ENCODE measurements at places on chromosomes 7 and 10.

DNA sequence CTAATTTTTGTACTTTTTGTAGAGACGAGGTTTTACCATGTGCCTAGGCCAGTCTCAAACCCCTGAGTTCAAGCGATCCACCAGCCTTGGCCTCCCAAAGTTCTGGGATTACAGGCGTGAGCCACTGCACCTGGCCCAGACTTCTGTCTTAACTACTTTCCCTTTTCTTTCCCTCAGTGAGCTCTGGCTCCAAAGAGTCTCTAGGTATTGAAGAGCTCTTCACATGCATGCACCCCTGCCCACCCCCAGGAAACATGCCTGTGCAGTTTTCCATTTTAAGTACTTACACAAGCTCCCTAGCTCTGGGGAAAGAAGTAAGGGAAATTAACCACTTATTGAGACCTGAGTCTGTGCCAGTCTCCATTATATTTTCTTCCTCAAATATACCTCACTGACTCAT is 2.0 kb downstream of the MYOZ1 start:
- DNase-seq = no peak

DNA sequence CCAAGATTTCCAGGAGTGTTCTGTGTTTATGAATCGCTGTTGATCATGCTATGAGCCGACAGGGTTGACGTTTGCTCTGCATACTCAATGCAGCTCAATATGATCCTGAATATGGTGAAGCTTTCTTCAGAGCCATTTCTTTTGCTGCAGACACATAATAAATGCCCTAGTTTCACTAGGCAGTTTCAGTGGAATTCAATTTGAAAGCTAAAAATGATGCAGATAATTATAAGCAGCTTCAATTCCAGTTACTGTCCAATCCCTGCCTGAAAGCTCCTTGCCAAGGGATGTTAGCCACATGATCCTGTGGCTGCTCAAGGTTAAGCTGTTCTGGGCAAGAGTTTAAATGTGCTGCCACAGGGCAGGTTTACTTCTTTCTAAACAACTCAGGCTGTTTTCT is 805.6 kb downstream of the NRG3 start:
- DNase-seq = no peak

DNA sequence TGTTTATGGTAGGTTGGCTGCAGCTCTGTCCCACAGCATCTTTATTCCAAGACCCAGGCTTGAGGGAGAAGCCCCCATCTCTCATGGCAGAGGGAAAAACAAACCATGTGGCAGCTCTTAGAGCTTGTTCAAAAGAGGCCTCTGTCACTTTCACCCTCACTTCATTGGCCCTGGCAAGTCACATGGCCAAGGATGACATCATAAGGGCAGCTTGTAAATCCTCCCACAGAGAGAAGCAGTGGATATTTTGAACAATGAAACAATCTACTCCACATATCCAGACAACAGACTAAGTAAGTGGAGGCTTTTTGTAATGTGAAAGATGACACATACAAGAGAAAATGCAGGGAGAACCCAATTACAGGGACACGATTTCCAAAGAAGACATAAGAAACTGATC is 108.1 kb downstream of the GRID1 start:
- DNase-seq = no peak

- no peak for DNase-seq
Observed at GRCh38 chr10:93417266-93417665, 64.9 kb downstream of the MYOF start.

DNA sequence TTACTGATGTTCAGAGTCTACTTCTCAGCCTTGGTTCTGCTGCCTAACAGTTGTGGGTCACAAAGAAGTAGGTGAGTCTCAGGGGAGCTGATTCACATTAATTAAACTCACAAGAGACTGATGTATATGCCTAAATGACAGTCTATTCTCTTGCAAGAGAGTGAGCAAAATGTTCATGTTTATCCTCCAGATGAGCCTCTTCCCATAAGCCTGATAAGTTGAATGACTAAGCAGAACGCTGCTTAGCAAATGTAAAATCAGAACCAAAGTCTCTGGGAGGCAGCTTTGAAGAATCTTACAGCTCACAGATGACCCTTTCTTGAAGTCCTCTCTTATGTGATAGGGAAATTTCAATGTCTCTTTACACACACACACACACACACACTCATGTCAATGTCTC is 1092.2 kb downstream of the TYW1 start:
- no peak for DNase-seq

DNA sequence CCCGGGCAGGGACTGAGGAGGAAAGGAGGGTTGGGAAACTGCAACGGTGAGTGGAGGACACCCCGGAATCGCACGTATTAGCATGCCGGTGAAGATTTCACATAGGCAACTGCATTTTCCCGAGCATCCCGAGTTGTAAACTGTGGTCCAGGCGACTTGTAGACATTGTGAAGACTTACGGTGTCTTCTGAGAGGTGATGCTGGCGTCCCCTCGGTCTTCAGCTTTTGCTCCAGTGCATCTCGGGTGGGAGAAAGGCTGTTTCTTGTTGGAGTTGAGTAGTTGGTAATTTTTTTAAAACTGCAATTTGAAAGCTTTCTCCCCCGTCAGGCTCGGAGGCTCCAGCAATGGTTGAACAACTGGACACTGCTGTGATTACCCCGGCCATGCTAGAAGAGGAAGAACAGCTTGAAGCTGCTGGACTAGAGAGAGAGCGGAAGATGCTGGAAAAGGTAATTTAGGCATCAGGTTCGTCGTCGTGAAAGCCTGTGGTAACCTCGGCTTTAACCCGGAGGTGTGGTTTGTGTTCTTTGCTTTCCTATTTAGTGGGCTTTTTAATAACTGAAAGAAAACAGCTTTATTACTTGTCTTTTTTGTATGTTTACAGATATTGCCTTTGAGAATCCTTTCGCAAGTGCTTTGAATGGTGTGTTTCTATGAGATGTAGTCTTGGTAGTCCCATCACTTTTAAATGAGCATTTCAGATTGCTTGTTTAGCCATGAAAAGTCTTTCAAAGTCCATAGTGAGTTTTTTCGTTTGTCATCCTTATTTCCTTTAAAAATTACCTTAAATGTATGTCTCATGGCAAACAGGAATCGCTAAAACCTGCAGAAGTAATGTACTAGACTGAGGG is 687 bp downstream of the HELLS start:
- DNase-seq = no peak

DNA sequence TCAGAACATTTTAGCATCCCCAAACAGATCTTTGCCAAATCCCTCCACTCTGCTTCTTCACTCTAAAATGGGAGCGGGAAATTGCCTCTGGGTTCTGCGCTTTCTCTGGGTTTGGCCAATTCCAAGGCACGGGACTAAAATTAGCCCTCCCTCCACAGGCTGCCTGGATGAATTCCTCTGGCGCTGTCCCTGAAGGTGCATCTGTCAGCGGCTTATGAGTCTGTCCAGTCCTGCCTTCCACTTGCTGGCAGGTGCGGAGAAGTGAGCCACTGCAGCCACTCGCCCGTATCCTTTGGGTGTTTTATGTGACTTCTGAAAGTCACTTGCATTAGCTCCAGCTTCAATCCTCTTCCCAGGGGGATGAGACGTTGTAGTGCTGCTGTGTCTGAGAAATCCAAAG is 121.6 kb downstream of the SH2D4B start:
- no peak for DNase-seq

GRCh38 chr7:14687777-14688176 is 214.8 kb downstream of the DGKB start:
- DNase-seq = no peak

GRCh38 chr7:78437118-78437517 is 638.5 kb downstream of the PHTF2 start:
- DNase-seq = no peak

- DNase-seq = no peak
Observed at GRCh38 chr10:120963594-120964220, 112.5 kb downstream of the WDR11 start.

DNA sequence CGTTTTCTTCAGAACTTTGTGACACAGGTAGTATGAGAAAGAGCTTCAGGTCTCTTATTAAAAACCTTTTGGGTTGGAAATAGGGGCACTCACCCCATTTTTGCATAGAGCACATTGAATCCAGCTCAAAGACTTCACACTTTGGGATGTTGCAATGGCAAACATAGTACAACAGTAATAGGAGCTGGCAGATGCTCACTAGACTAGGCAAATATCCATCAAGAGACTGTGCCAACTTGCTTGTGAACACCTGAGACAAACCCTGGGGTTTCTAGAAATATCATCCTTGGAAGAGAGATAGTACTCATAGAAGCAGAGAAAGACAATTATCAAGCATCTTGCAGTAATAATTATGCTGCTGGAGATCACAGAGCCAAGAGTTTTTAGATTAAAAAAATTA is 280.0 kb downstream of the CACNA2D1 start:
- DNase-seq = no peak

GRCh38 chr10:97643441-97643985 is 3.0 kb downstream of the PI4K2A start:
- DNase-seq = no peak

GRCh38 chr7:150325110-150325611 is 1.8 kb upstream of the ACTR3C start:
- no peak for DNase-seq

DNA sequence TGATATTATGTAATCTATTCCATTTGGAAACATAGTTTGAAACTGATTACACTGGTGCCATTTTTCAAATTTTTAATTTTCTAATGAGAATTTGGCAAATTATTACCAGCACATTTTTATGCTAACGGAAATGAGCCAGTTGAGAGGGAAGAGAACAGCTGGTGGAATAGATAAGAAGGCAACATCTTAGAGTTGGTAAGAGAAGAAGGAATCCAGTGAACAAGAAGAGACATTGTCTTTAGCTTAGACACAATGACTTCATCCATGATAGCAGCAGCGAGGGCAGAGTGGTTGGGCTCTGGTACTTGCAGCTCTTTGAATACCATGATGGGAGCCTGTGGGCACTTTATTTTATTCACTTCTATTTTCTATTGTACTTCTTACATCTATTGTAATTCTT is 89.6 kb downstream of the CHRM2 start:
- DNase-seq = no peak

GRCh38 chr10:43427166-43427825 is 9.6 kb upstream of the ZNF487 start:
- no peak for DNase-seq

DNA sequence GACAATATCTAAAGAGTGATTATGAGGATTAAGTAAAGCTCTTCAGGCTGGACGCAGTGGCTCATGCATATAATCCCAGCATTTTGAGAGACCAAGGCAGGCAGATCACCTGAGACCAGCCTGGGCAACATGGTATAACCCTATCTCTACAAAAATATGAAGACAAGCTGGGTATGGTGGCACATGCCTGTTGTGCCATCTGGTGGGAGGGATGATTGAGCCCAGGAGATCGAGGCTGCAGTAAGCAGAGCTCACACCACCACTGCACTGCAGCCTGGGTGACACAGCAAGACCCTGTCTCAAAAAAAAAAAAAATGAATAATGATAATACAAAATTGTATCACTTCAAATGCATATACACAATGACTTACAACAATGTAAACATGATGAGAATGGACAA is 195.6 kb upstream of the AUTS2 start:
- DNase-seq = no peak

DNA sequence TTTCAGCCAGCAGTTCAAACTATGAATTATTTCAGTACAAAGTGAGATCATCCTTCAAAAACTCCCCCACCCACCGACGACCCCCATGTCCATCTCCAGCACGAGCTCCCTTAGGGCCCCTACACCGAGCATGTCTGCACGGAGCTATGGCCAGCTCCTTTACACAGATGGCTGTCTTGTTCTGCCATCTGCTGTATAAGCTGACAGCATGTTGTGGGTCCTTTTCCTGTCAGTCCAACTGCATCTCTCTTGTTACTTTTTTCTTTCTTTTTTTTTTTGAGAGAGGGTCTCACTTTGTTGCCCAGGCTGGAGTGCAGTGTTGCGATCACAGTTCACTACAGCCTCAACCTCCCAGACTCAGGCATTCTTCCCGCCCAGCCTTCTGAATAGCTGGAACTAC is 21.6 kb downstream of the NPC1L1 start:
- DNase-seq = no peak

GRCh38 chr10:128438417-128439063 is 312.3 kb upstream of the MKI67 start:
- DNase-seq = no peak

DNA sequence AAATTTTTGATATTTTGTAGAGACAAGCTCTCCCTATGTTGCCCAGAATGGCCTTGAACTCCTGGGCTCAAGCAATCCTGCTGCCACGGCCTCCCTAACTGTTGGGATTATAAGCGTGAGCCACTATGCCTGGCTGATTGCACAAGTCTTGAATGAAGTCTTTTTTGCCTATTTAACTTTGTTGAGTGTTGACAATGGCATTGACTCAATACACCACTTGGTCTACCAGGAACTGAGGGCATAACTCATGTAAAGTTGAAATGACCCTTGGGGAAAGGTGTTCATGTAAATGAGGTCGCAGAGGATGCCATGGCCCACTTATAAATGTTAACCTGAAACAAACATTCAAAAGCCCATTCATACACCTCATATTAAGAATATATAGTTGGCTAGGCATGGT is 7.4 kb upstream of the UCMA start:
- DNase-seq = no peak

DNA sequence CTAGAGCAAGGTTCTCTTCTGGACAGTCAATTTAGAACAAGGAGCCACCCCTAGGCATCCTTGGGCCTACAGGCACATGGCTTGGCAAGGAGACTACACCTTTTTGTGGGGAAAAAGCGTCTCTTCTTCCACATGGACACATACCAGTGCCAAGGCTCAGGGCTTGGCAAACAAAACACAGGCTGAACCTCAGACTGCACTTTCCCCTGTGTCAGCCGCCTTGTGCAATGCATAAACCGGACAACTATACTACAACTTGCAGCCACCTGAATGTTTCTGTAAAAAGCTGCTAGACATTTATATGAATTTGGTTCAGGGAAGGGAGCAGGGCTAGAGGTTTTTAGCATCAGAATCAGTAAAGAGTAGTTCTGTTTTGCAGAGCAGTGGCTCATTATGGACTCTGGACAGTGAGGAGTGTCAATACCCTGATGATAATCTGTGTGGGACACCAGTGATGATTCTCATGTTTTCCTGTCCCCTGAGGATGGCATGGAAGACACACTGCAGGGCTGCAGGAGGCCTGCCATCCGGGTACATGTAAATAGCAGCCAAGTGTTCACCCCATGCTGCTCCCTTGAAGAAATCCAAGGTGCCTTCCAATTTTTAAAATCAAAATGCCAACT is 118.9 kb downstream of the GATA3 start:
- no peak for DNase-seq

DNA sequence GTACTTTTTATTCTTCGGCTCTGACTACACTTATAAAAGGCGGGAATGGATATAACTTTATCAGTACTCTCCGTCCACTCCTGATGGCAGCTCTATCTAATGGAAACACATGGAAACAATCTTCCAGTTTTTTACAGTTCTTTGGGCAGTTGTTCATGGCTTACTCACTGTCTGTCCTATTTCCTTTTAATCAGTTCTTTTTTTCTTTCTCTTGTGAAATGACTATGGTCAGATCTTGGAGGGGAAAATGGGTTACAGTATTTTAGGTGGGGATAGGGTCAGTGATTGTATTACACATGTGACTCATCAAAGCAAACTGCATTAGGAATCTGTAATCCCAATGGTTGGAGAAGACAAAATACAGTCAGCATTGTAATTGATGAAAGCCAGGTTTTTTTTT is 112.4 kb downstream of the BICC1 start:
- no peak for DNase-seq

- no peak for DNase-seq
Observed at GRCh38 chr10:3801558-3802192, 16.7 kb upstream of the KLF6 start.

Measured in stimulated activated CD8-positive, alpha-beta memory T cell treated with anti-CD3 and anti-CD28 coated beads, Interleukin-4, amount 100 ng/mL, for 1 hour (primary cell).